ENCODE measurements at places on chromosomes 4 and X.

- no peak for DNase-seq
These were observed 123.5 kb upstream of the FAT4 start for GRCh38 chr4:125191232-125191631.

DNA sequence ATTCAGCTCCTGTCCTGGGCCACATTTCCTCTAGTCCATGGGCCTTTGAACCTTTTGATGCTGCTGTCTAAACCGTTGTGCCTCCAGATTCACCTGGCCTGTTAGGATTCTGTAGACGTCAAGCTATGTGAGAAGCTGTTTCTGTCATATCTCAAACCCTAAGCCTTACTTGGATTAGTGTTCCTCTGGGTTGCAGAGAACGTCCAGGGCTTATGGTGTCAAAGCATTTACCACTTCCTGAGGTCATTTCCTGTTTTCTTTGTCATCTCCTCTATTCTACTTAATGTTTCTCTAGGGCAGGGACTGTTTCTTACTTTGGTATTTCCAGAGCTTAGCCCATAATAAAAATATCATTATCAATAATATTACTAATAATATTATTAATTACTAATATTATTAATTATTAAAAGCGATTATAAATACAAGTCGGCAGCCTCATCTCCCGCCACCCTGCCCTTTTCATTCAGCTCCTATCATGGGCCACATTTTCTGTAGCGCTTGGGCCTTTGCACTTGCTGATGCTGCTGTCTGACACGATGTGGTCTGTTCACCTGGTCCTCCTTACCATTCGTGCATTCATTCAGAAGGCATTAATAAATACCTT is 19.1 kb downstream of the PRIMPOL start:
- DNase-seq, result no peak

- DNase-seq, result peak; percentile 46
These were observed 8.0 kb upstream of the CDKN2AIP start for GRCh38 chr4:183436417-183436816.

DNA sequence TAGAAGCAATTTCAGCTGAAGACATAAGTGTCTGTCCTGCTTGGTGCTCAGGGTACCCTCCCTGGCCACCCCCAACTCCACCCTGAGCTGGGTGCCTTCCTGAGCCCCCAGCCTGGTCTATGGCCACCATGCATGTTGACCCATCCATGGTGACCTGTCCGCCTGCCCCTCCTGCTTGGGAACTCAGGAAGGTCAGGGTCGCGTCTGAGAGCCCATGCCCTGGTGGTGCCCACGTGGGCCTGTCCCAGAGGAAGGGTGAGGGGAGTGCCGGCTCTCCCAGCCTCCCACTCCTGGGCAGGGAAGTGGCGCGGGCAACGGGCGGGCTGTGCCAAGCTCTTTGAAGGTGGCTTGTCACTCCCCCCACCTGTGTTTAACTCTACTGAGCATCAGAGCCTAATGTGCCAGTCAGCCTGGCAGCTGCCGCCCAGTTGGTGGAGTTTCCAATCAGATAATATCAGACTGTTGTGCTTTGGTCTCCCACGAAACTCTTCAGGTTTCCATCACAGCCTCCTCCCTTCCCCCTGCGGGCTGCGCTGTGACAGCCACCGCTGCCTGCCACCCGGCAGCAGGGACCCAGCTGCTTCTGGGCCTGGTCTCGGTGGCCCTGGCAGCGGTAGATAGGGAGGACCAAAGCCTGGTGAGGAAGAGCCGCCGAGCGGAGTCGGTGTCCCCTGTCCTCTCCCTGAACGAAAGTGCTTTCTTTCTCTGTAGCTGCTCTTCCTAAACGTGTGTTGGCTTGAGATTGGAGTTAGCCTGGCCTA is 4.8 kb downstream of the SH3BP2 start:
- no peak for DNase-seq

DNA sequence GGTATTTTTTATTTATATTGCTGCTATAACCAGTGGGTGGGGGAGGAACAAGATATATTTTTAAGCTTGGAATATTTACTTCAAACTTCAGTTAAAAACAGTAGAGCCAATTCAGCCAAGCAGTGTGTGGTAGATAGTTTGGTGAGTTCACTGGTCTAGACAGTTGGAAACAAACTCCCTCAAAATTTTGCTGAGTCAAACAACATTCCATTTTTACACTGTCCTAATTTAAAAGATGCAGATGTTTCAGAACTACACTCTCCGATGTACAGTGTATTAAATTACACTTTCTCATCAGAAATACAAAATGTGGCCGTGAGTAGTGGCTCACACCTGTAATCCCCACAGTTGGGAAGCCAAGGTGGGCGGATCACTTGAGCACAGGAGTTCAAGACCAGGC is 23.3 kb downstream of the PRKX start:
- no peak for DNase-seq

- no peak for DNase-seq
These were observed 11.8 kb downstream of the TMEM31 start for GRCh38 chrX:103722505-103722904.

GRCh38 chr4:5041699-5042098 is 9.6 kb upstream of the STK32B start:
- DNase-seq, result no peak

DNA sequence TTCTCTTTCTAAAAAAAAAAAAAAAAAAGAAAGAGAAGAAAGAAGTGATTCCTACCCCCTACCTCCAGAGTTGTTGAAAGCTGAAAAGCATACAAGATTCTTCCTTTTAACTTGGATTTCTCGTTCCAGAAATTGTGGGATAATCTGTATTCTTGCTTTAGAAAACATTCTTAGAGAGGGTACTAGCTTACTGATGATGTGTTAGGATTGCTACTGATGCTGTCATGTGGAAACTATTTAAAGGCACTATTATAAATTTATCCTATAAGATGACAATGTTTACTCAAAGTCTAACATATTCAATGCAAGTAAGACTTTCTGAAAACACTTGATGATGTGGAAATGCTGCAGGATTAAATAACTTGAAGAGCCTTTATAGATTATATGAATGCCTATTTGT is 204.0 kb upstream of the PUDP start:
- no peak for DNase-seq

- no peak for DNase-seq
These were observed 20.4 kb upstream of the SFRP2 start for GRCh38 chr4:153809307-153809706.

- DNase-seq, result no peak
These were observed 6.6 kb downstream of the ANKRD17 start for GRCh38 chr4:73252001-73252400.

GRCh38 chr4:164949448-164950143 is 27.9 kb downstream of the TRIM61 start:
- no peak for DNase-seq

GRCh38 chr4:153093802-153094201 is 110.4 kb upstream of the TRIM2 start:
- DNase-seq, result no peak

- DNase-seq, result no peak
These were observed 59.4 kb upstream of the FBXW7 start for GRCh38 chr4:152594978-152595925.

DNA sequence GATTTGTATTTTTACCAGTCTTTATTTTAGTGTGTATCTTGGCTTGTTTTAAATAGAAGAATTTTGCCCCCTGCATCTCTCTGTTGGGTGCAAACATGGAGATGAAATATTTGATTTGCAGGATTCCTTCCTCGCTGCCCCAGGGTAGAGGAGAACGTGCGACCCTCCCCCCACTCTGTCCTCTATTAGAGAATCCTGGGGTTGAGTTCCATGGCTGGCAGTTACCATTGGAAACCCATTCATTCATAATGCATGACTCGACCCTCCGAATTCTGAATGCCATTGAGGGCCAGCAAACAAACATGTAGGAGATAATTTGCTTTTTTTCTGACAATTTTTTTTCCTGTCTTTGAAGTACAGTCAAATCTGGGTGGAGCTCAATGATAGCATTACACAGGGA is 53.7 kb downstream of the TRIM2 start:
- no peak for DNase-seq

DNA sequence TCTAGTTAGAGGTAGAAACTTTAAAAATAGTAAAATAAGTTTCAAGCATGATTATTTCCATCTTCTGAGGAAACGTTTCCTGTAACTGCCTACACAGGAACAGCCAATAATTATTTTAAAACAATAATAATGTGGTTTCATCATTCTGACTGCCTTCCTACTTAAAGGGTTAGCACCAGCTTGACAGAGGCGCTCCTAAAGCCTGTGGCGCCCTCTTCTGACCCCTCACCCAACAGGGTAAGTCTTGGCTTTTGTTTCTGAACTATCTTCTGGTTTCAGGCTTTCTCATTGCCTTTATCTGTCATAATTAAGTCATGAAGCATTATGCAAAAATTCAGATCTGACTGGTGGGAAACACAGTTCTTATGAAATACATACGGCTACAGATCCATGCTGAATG is 96.7 kb downstream of the ITM2A start:
- DNase-seq, result no peak

DNA sequence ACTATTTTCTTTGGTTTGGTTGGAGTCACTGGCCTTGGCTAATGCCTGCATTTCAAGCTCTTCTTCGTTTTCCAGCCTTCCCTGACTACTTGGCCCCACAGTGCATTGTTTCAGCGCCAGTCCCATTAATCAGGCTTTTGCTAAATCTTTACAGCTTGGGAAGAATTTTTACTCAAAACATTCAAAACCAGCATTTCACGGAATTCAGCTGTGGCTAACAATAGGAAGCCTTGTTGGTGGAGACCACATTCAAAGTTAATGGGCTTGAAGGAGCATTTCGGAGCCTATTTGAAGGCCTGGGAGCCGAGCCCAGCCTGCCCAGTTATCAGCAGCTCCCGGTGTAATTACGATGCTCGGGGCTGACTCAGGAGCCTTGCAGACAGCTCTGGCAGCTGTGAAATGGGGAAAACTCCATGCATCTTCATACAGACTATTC is 30.8 kb upstream of the VCX2 start:
- DNase-seq, result no peak

GRCh38 chrX:149120459-149120858 is 384.6 kb downstream of the IDS start:
- no peak for DNase-seq

- peak; percentile 90 for DNase-seq
These were observed at the start of gene FGF2 for GRCh38 chr4:122826553-122827257. FGF2 (plus strand) TSS chr4:122826831; CDS start chr4:122827175, 344 bp downstream.

DNA sequence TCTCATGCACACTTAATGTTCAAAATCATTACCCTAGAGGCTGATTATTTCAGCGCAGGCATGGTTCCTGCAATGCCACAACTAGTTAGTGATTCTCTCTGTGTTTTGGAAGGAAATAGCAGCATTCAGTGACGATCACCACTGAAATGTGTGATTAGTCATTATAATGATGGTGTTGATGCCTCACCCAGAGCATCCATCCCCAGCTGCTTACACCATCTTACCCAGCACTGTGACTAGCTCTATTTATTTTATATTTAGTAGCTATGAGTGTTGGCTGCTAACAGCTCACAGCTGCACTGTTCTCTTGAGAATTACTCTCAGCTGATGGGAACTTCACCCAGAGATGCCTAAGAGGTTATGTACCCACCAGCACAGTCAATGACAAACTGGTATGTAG is 60.5 kb upstream of the TSPAN7 start:
- no peak for DNase-seq

DNA sequence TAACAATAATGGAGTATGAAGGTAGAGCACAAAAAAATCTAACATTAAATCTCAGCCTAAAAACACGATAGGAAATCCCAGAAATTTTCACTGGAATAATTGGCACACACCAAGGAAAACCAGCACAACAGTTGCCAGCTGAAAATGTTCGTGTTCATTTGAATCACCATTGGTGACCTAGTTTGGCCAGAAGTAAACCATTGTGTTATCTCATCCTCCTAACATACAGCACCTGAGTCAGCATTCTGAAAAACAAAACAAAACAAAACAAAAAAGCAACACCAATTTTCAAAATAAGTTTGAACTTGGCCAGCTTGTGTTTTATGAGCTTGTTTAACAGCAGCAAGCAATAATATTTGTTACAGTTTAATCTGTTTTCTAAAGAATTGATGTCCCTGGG is 41.1 kb downstream of the UCHL1 start:
- DNase-seq, result no peak

- DNase-seq, result no peak
These were observed 165.1 kb downstream of the CFAP299 start for GRCh38 chr4:80500613-80501012.

DNA sequence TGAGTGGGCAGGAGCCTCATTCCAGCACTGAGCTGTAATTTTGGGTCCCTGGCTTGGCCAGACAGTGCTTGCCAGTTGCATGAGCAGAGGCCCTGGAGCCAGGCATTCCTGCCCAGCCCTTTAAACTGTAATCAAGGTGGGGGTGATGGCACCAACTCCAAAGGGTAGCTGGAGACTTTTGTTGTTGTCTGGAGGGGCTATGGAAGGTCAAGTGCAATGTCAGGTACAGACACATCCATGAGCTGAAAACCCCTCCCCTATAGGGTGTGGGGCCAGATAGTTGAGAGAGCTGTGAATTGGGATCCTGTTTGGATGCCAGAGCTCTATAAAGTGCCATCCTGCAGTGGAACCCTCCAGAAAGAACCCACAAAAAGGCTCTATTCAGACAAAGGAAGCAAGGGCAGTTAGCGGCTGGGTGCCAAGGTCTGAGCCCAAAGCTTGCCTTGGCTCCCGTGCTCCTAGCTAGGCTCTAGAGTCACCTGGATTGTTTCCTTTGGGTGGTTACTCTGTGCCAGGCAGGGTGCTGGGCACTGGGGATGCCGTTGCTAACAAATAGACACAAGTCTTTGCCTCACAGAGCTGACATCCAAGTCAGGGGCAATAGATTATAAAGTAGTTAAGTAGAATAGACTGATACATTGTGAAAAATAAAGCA is 163.0 kb downstream of the EFNB1 start:
- peak; percentile 73 for DNase-seq

- DNase-seq, result no peak
These were observed 573.9 kb upstream of the GRID2 start for GRCh38 chr4:91729851-91730250.

- no peak for DNase-seq
These were observed 3.6 kb upstream of the BBS12 start for GRCh38 chr4:122728856-122729255.

DNA sequence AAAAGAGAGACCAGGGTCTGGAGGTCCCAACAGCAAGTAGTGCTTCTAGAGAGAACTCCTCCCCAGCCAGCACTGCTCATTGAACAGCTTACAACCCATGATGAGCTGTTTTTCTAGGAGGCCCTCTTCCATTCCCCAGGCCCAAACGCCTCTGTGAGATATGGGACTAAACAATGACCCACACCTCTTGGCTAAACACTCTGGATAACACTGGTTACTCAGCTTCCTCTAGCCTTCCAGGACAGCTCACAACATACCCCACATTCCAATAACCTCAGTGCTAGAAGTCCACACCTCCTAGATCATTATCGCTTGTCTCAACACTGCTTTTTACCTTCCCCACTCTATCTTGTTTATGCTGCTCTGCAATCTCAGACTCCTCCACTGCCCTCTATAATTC is 35.4 kb upstream of the PGRMC2 start:
- no peak for DNase-seq

DNA sequence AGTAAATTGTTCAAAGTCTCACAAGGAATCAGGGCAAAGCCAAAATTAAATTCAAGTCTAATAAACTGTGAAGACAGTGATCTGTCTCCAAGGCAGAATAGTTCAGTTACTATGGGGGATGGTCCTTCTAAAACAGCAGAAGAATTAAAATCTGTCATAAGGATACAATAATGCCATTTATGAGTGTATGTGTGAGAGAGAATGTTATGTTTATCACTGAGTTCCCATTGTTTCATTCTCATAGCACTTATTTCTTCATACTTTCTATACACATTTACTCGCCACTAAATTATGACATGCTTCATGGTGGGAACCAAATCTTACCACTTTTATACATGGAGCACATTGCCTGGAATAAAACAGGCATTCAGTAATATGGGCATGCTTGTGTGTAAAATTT is 102.5 kb downstream of the AMMECR1 start:
- no peak for DNase-seq

GRCh38 chrX:96591421-96591820 is 93.2 kb upstream of the DIAPH2 start:
- no peak for DNase-seq
